ENCODE measurements at places on chromosomes 2 and 18.

DNA sequence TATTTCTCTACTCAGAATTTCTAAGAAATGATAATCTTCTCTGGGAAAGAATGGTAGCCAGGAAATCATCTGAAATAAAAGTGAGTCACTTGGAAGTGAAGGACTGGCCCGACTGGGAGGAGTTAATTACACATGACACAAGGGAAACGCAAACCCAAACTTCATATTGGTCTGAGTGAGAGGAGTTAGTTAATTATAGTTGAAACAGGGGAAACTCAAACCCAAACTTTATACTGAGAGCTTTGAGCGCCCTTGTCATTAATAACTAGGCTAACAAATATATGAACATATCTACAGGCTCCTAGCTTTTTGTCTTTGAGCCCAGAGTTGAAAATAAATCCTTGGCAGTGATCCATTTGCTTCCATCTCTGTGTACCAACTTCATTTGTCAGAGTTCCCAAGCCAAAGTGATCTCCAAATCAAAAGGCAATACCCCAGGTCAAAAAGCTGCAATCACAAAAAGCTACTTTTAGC is 187.8 kb upstream of the COL3A1 start:
- no peak for DNase-seq
- no peaks in the 10 kb centered on the region for H3K27me3 ChIP-seq
- peaks cover 8% of the 10 kb centered on the region for H3K4me1 ChIP-seq
- H3K4me3 ChIP-seq, result no peak overlapping the region
- H3K27ac ChIP-seq, result no peak overlapping the region

- H3K27me3 ChIP-seq, result no peaks in the 10 kb centered on the region
- H3K36me3 ChIP-seq, result no peaks in the 10 kb centered on the region
- H3K27ac ChIP-seq, result no peak overlapping the region
- DNase-seq, result no peak
- no peaks in the 10 kb centered on the region for H3K4me1 ChIP-seq
These were observed 28.8 kb upstream of the INO80C start for GRCh38 chr18:35526495-35527059.

DNA sequence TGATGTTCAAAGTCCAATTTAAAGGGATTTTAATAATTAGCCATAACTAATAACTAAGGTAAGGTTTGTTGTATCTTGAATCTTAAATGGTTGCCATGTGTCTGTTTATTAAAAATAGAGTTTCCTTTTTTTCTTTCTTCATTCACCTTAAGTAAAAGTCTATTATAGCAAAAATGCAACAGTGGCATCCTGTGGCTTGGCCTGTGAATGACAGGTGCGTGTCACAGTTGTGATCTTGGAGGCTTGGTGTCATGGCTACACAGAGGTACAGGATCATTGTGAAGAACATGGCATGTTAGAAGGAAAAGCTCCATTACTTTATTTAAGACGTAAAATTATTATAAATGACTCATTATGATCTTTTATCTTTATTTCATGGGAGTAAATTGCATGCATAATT is 246.1 kb downstream of the BCL2 start:
- no peak overlapping the region for H3K4me3 ChIP-seq
- DNase-seq, result no peak
- H3K27me3 ChIP-seq, result peaks cover 9% of the 10 kb centered on the region
- H3K27ac ChIP-seq, result no peak overlapping the region

GRCh38 chr2:134623796-134624195 is 95.0 kb downstream of the TMEM163 start:
- H3K4me1 ChIP-seq, result no peaks in the 10 kb centered on the region
- no peak for DNase-seq
- no peaks in the 10 kb centered on the region for H3K36me3 ChIP-seq
- H3K4me3 ChIP-seq, result no peak overlapping the region

DNA sequence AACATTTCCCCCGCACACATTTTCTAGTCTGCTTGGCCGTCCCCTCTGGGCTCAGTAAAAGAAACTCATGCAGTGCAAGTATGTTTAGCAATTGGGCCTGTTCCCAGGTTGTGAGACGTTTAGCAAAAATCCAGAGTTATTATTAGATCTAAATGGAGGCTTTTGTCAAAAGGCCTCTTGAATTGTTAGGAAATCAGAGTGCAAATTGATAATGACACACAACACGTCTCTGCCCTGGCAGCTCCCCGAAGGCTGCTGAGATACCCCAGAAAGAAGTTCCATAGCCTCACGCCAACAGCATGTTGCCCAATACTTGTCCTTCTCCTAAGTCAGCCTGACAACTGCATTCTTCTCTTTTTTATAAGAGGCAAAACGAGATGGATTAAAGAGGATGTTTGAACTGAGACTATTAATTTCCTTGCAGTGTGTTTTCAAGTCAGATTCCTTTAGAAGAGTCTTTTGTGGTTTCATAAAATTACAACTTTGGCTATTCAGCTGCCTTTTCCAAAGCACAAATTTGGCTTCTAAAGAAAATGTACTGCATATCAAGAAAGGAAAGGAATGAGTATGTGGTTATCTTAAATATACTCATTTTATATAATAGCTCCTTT is 202.2 kb downstream of the TRIB2 start:
- DNase-seq, result no peak

GRCh38 chr2:96095116-96095636 is 21.2 kb downstream of the ADRA2B start:
- no peaks in the 10 kb centered on the region for H3K36me3 ChIP-seq
- H3K4me3 ChIP-seq, result no peak overlapping the region
- no peaks in the 10 kb centered on the region for H3K27me3 ChIP-seq
- DNase-seq, result no peak

- peaks cover 7% of the 10 kb centered on the region for H3K4me1 ChIP-seq
- peak overlapping the region; percentile 84 for H3K4me3 ChIP-seq
- no peaks in the 10 kb centered on the region for H3K36me3 ChIP-seq
- H3K27me3 ChIP-seq, result no peaks in the 10 kb centered on the region
- peak; percentile 77 for DNase-seq
These were observed 86.5 kb upstream of the EPB41L3 start for GRCh38 chr18:5630057-5630899.

GRCh38 chr2:71528749-71529148 is 75.4 kb downstream of the DYSF start:
- DNase-seq, result no peak
- H3K27ac ChIP-seq, result no peak overlapping the region
- H3K4me1 ChIP-seq, result no peaks in the 10 kb centered on the region
- no peaks in the 10 kb centered on the region for H3K36me3 ChIP-seq
- no peaks in the 10 kb centered on the region for H3K27me3 ChIP-seq

- no peak overlapping the region for H3K27ac ChIP-seq
- H3K27me3 ChIP-seq, result no peaks in the 10 kb centered on the region
- DNase-seq, result peak; percentile 27
- H3K4me1 ChIP-seq, result peaks cover 4% of the 10 kb centered on the region
These were observed 129.0 kb downstream of the NCK2 start for GRCh38 chr2:105873721-105874120.

GRCh38 chr2:105325389-105325963 is 4.1 kb downstream of the TGFBRAP1 start:
- H3K4me1 ChIP-seq, result peaks cover 16% of the 10 kb centered on the region
- no peaks in the 10 kb centered on the region for H3K27me3 ChIP-seq
- no peak overlapping the region for H3K4me3 ChIP-seq
- peaks cover 15% of the 10 kb centered on the region for H3K36me3 ChIP-seq

GRCh38 chr18:66694852-66695251 is 91.0 kb upstream of the CDH19 start:
- H3K4me3 ChIP-seq, result no peak overlapping the region
- H3K4me1 ChIP-seq, result no peaks in the 10 kb centered on the region
- no peaks in the 10 kb centered on the region for H3K27me3 ChIP-seq
- no peaks in the 10 kb centered on the region for H3K36me3 ChIP-seq

GRCh38 chr2:10220902-10221391 is 81.8 kb upstream of the HPCAL1 start:
- H3K27ac ChIP-seq, result no peak overlapping the region
- H3K4me1 ChIP-seq, result peaks cover 40% of the 10 kb centered on the region
- H3K36me3 ChIP-seq, result no peaks in the 10 kb centered on the region
- no peak overlapping the region for H3K4me3 ChIP-seq
- no peaks in the 10 kb centered on the region for H3K27me3 ChIP-seq
- DNase-seq, result no peak

- no peaks in the 10 kb centered on the region for H3K27me3 ChIP-seq
- H3K4me3 ChIP-seq, result no peak overlapping the region
- no peak for DNase-seq
- H3K27ac ChIP-seq, result no peak overlapping the region
- H3K4me1 ChIP-seq, result peaks cover 6% of the 10 kb centered on the region
- H3K36me3 ChIP-seq, result no peaks in the 10 kb centered on the region
These were observed 21.6 kb downstream of the SNORC start for GRCh38 chr2:232891621-232892071.

GRCh38 chr2:177588671-177589070 is 196.1 kb downstream of the AGPS start:
- H3K36me3 ChIP-seq, result no peaks in the 10 kb centered on the region
- DNase-seq, result no peak
- no peak overlapping the region for H3K4me3 ChIP-seq
- no peaks in the 10 kb centered on the region for H3K27me3 ChIP-seq
- no peak overlapping the region for H3K27ac ChIP-seq
- H3K4me1 ChIP-seq, result peaks cover 1% of the 10 kb centered on the region

- no peaks in the 10 kb centered on the region for H3K4me1 ChIP-seq
- no peaks in the 10 kb centered on the region for H3K36me3 ChIP-seq
- DNase-seq, result no peak
- H3K27ac ChIP-seq, result no peak overlapping the region
- no peaks in the 10 kb centered on the region for H3K27me3 ChIP-seq
These were observed 77.3 kb downstream of the LONRF2 start for GRCh38 chr2:100244881-100245605.

DNA sequence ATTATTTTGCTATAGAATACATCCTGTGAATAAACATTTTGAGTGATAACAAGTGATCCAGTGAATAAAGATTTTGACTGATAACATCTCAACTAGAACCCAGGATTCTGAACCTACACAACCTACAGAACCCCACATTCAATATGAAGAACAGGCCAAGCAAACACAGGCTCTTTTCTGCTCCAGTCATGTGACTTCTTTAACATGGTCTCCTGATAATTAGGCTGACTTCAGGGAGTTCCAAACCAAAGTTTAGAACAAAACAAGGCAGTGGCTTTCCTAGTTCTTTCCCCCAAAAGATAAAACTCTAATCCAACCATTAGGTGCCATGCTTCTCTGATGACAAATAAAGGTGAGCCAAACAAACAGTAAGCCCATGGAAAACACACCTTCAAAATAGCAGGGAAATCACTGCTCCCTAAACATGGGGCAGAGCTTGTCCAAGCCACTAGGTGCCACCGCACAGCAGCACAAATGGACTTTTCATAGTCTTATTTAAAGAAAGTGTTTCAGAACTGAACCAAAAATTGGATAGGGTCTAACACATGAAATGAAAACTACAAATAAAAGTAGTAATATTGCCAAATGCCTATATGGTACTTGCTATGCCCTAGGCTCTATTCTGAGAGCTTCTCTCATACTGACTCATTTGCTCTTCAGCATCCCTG is 95.3 kb downstream of the EVA1A start:
- no peak for DNase-seq
- peaks cover 14% of the 10 kb centered on the region for H3K4me1 ChIP-seq
- H3K36me3 ChIP-seq, result no peaks in the 10 kb centered on the region
- no peak overlapping the region for H3K4me3 ChIP-seq

DNA sequence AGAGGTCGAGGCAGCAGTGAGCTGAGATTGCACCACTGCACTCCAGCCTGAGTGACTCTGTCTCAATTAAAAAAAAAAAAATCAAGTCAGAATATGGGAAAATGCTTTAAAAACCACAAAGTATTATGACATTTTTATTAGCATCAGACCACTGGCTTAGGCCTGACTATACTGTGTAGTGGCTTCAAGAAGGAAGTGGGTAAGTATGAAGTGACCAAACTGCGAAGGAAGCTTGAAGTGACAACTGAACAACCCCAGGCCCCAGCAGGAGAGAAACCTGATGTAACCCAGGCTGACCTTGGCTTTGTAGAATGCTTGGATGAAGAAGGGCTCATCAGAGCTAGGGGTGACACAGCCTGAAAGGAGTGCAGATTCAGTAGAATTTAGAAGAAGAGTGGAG is 21.4 kb upstream of the HAAO start:
- no peaks in the 10 kb centered on the region for H3K27me3 ChIP-seq
- H3K4me1 ChIP-seq, result peaks cover 8% of the 10 kb centered on the region
- no peak for DNase-seq
- H3K27ac ChIP-seq, result no peak overlapping the region
- no peaks in the 10 kb centered on the region for H3K36me3 ChIP-seq

- no peak overlapping the region for H3K27ac ChIP-seq
- no peak for DNase-seq
- H3K4me1 ChIP-seq, result no peaks in the 10 kb centered on the region
- no peaks in the 10 kb centered on the region for H3K27me3 ChIP-seq
- H3K4me3 ChIP-seq, result no peak overlapping the region
- H3K36me3 ChIP-seq, result no peaks in the 10 kb centered on the region
These were observed 487.6 kb downstream of the THSD7B start for GRCh38 chr2:137252934-137253333.

GRCh38 chr2:188604579-188604978 is 312.9 kb downstream of the GULP1 start:
- no peaks in the 10 kb centered on the region for H3K27me3 ChIP-seq
- no peak overlapping the region for H3K4me3 ChIP-seq
- no peak overlapping the region for H3K27ac ChIP-seq
- DNase-seq, result no peak
- no peaks in the 10 kb centered on the region for H3K36me3 ChIP-seq

DNA sequence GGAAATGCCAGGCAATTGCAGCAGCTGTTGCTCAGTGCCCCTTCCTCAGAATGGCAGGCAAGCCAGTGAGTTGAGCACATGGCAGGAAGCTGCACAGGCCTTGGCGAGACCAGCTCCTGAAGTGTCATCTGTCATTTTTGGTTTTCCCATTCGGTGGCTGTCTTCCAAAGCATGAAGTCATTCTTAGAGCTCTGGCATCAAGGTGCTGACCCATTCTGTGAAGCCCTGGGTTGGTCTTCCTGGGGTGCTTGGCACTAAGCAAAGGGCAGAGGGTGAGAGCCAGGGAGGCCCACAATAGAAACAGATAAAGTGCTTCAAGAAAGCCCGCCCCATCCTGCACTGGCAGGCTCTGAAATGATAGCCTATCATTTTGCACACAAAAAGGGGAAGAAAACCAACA is 150.5 kb downstream of the VAPA start:
- H3K27me3 ChIP-seq, result no peaks in the 10 kb centered on the region
- no peak for DNase-seq
- peaks cover 4% of the 10 kb centered on the region for H3K4me1 ChIP-seq
- H3K4me3 ChIP-seq, result no peak overlapping the region

- no peaks in the 10 kb centered on the region for H3K27me3 ChIP-seq
- DNase-seq, result no peak
- H3K36me3 ChIP-seq, result peaks cover 1% of the 10 kb centered on the region
- H3K4me1 ChIP-seq, result no peaks in the 10 kb centered on the region
- H3K27ac ChIP-seq, result no peak overlapping the region
- no peak overlapping the region for H3K4me3 ChIP-seq
These were observed 15.5 kb downstream of the FBXO11 start for GRCh38 chr2:47890711-47891368.
